Fibroblast of skin of left quadriceps (primary cell): ENCODE measurements at places on chromosomes 2 and 18.

- DNase-seq, result no peak
Observed at GRCh38 chr2:151297882-151298281, 8.4 kb upstream of the NMI start.

DNA sequence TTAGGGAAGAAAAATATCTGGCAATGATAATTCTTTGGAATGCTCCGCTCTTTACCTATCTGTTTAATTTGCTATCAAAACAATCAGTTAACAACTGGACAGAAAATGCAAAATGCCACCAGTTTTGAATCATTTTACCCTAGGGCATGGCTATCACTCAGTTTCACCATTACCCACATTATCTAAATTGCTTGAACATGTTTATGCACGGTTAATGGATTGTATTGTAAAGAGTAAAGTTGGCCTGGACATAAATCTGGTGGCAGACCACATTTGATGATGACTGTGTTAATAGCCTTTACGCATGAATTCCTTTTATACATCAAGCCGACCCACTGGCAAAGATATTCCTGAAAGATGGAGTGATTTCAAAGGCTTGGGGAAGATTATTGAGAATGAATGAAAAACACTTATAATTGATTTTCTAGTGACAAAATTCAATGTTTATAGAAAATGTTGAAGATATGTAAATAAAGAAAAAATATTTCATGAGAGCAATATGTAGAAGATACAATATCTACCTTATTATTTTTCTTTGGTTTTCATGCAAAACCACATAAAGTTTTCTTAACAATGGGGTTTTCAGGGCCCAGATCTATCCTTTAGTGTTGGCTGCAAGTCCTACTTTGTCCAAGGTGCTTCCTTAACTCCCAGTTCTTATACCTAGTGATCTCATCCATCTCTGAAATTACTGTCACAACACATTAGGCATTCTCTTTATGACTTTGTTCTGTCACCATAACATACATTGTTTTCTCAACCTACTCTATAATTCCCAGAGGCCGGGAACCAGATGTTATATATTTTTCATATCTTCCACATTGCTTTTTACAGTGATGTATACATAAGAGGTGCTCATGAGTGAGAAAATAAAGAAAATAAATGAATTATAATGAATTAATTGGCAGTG lies 265.1 kb downstream of the RIT2 start:
- no peak for DNase-seq

DNA sequence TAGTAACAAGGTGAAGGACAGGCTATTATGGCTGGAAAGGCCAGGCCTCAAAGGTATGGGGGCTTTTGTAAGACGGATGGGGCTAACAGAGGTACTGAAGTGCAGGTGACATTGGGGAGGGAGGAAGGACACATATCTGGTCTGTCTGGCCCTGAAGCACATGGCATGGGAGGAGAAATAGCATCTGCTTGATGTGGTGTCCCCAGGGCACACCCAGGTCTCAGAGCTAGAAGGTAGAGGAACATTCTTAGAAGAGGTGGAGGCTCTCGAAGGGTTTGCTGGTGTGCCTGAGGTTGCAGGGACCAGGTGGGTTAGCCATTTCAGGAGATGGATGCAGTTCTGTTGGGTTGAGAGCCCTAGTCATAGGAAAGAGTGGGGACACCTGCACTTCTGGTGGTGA lies 9.5 kb downstream of the RALB start:
- no peak for DNase-seq

GRCh38 chr2:224846161-224846560 lies 130.0 kb upstream of the CCDC195 start:
- DNase-seq, result no peak

GRCh38 chr2:126725580-126725979 lies 69.6 kb downstream of the GYPC start:
- no peak for DNase-seq

DNA sequence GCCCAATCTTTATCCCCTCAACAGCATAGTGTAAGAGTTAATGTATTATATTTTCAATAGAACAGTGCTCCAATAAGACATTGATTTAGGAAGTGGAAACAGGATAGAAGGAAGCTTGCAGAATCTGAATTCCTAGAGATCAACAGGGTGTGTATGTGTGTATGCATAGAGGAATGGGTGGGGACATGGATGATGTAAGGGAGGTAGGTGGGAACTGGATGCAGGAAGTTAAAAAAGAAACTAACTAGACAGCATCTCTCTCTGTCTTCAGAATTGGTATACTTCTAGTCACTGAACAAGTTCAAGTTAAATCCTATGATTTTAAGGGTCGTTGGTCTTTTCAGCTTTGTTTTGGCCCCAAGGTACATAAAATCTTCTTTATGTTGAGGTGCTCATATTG lies 196.6 kb downstream of the PMAIP1 start:
- no peak for DNase-seq

- no peak for DNase-seq
Observed at GRCh38 chr18:23812546-23813440, 123.5 kb downstream of the LAMA3 start.

DNA sequence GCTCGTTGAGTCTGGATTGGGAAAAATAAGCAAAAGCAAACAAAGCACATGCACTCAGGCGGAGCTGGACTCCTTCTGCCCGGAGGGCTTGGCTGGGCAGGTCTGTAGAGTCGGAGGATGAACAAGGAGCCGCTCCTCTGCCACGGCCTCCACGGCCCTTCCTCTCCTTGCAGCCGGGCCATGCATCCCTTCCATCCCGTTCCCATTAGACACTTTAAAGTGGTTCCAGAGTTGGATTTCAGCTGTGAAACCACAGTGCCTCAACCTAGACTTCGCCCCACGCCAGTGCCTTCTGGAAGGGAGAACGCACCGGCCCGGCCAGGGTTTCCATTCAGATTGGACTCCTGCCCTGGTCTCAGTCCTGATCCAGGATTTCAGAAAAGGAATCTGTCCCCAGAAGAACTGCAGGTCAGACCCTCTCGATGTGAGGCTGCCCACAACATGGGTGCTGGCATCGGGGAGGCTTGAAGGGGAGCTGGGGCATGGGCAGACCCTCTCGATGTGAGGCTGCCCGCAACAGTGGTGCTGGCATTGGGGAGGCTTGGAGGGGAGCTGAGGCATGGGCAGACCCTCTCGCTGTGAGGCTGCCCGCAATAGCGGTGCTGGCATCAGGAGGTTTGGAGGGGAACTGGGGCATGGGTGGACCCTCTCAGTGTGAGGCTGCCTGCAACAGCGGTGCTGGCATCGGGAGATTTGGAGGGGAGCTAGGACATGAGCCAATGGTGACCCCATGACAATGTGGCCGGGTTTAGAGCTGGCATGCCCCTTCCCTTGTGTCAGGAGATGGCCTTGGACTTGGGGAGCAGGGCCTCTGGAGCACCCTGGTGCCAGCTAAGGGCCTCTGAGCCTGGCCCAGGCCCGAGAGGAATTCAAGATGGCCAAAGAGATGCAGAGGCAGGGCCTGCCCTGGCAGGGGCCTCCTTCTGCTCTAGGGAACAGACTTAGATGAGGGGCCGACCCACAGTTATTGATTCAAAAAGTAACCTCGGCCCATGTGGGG lies 304.5 kb downstream of the NDUFA10 start:
- DNase-seq, result no peak

DNA sequence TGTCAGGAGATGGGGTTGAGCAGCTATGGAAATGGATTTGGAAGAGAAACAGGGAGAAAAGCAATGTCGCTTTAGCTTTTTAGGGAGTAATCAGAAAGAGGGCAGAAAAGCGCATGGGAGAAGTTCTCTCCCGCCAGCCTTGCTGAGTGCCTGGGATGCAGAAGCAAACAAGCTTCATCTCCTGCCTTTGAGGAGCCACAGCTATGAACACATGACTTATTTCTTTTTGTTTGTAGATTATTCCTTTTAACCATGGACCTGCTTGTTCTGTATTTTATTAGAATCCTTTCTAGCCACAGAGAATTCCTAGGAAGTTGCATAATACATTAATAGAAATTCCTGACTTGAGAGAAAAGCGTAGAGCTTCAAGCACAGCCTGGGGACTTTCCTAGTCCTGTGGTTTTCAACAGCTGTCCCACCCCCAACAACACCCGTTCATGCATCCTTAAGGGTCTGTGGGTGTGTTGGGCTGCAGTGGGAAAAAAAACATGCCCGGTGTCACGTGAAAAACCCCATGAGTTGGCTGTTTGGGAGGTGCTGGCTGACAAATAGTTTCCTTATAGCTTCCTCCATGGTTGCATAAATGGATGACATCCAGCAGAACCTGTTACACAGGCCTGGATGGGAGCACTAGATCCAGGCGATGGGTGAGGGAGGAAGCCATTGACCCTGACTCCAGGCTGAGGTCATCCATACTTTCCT lies 14.9 kb downstream of the SLC9A4 start:
- peak; percentile 88 for DNase-seq

GRCh38 chr2:104850361-104851290 lies 3.3 kb upstream of the POU3F3 start:
- no peak for DNase-seq

GRCh38 chr2:65901756-65902155 lies 469.4 kb upstream of the SPRED2 start:
- DNase-seq, result no peak

- no peak for DNase-seq
Observed at GRCh38 chr2:31967790-31968189, 43.0 kb downstream of the MEMO1 start.

DNA sequence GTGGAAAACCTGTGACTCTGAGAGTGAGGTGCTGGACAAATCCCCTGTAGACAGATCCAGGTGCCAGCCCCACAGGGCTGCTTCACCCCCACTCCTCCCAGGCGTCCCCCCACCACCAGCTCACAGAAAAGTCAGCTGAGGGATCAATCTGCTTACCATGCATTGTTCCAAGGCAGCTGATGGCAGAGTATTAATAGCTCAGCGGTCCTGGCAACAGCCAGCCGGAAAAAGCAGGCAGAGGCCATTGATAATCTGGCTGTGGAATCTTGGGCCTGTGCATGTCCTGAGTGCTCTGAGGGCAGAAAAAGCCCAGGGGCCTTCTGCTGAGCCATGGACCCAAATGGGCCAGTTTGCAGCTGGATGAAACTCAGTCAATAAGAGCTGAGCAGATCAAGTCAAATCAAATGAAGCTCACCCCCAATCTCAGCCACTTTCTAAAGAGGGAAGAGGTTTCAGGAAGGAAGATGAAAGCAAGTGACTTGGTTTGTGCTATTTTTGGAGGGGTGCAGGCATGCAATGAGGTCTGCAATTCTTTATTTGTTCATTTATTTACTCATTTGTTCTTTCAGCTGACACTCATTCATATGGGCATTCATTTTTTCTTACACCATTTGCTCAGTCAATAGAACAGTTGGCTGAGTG lies 63.4 kb downstream of the GYPC start:
- no peak for DNase-seq

DNA sequence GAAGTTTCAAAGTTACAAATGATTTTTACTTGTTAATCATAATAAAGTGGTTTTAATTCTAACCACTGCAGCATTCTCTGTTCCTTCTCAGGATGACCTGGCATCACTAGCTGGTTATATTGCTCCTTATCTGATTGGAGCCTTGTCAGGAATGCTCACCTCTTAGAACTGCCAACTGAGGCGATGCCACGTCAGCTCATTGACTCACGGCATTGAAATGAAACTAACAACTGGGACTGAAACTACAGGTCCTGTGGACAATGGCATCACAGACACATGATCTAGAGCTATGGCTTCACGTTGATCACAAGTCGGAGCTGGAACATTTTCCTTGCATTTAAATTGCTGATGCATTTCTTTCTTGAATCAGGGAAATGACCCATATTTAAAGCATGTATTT lies 54.9 kb upstream of the MAP2 start:
- peak; percentile 45 for DNase-seq

- peak; percentile 3 for DNase-seq
Observed at GRCh38 chr2:154194909-154195643, 323.4 kb downstream of the GALNT13 start.

- no peak for DNase-seq
Observed at GRCh38 chr2:106546391-106546990, 59.3 kb downstream of the CD8B2 start.

- no peak for DNase-seq
Observed at GRCh38 chr2:13876491-13877037, 756.0 kb upstream of the LRATD1 start.
